ENCODE measurements at places on chromosomes 12 and 14.
A peak's percentile ranks its signal among the peaks of the same experiment; 100 is the strongest.

- no peak overlapping the region for H3K4me3 ChIP-seq
- H3K27me3 ChIP-seq = no peaks in the 10 kb centered on the region
- no peak overlapping the region for H3K27ac ChIP-seq
Observed at GRCh38 chr14:103400537-103400936, 15.3 kb downstream of the MARK3 start.

DNA sequence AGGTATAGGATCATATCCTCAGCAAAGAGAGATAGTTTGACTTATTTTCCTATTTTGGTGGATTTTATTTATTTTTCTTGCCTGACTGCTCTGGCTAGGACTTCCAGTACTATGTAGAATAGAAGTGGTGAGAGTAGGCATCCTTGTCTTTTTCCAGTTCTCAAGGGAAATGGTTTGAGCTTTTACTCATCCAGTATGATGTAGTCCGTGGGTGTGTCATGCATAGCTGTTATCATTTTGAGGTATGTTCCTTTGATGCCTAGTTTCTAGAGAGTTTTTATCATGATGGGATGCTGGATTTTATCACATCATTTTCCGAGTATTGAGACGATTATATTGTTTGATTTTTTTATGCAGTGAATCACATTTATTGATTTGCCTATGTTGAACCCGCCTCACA, 97.2 kb downstream of the MGAT4C start:
- DNase-seq = no peak
- no peak overlapping the region for H3K27ac ChIP-seq
- H3K27me3 ChIP-seq = no peaks in the 10 kb centered on the region
- H3K4me3 ChIP-seq = no peak overlapping the region
- H3K36me3 ChIP-seq = no peaks in the 10 kb centered on the region
- no peaks in the 10 kb centered on the region for H3K4me1 ChIP-seq

DNA sequence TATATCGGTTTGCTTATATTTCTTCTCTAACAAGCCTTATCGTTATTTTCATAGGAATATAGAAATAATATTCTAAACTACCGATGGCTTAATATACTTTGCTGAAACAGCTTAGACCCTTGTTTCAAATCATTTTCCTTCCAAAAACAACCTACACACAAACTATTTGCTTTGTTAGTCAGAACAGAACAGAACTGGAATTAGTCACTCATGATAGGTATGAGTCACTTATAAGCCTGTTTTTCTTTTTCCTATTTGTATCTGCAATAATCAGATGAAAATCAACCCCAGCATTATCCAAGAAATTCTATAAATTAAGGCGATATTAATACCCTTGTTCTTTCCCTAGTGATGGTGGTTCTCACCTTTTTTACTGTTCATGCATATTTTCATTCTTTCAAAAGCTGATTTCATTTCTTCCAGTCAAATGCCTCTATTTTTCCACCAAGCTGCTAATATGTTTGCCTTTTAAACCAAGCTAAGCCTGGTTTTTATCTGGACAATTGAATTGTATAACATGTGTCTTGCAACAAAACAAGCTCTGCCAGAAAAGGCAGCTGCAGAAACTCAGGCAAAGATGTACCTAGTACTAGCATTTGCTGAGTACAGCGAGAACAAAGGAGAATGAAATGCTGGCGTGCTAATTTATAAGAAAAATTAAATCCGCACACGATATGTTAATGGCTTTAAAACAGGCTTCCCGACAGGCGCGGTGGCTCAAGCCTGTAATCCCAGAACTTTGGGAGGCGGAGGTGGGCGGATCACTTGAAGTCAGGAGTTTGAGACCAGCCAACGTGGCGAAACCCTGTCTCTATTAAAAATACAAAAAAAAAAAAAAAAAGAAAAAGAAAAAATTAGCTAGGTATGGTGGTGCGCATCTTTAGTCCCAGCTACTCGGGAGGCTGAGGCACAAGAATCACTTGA, 1418.2 kb downstream of the AACS start:
- no peak overlapping the region for H3K27ac ChIP-seq
- peak; percentile 3 for DNase-seq
- H3K27me3 ChIP-seq = no peaks in the 10 kb centered on the region
- no peaks in the 10 kb centered on the region for H3K36me3 ChIP-seq
- peaks cover 5% of the 10 kb centered on the region for H3K4me1 ChIP-seq
- no peak overlapping the region for H3K4me3 ChIP-seq

DNA sequence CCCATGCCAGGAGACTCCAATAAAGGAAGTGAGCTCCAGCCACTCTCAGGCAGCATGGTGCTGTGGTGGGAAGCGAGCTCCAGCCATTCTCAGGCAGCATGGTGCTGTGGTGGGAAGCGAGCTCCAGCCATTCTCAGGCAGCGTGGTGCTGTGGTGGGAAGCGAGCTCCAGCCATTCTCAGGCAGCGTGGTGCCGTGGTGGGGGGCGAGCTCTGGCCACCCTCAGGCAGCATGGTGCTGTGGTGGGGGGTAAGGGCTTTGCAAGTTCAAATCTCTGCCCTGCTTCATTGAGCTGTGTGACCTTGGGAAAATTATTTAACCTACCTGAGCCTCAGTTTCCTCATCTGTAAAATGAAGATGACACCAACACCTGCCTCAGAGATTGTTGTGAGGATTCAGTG, 975.1 kb downstream of the BCL11B start:
- no peak overlapping the region for H3K4me3 ChIP-seq
- no peak overlapping the region for H3K27ac ChIP-seq
- no peak for DNase-seq
- H3K36me3 ChIP-seq = no peaks in the 10 kb centered on the region
- no peaks in the 10 kb centered on the region for H3K4me1 ChIP-seq

- H3K4me1 ChIP-seq = peaks cover 22% of the 10 kb centered on the region
- no peaks in the 10 kb centered on the region for H3K27me3 ChIP-seq
- DNase-seq = no peak
- H3K36me3 ChIP-seq = no peaks in the 10 kb centered on the region
Observed at GRCh38 chr12:119393677-119394076, 59.1 kb downstream of the CCDC60 start.

DNA sequence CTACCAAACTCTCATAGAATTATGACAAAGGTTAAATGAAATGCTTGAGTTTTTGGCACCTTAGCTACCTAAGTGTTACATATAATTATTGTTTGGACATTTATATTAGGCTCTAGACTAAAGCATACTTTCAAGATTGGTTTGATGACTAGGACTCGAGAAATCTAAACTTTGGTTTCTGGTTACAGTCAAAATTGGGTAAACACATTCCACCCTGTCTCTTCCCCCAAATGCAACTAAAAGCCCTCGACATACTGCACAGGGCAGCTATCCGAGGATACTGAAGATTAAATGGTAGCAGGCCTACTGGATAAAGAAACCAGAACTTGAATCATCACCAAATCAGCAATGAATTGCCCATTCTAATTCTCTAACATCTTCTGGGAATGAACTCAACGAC, 369.1 kb downstream of the PRKD1 start:
- H3K27ac ChIP-seq = no peak overlapping the region
- DNase-seq = no peak
- H3K36me3 ChIP-seq = no peaks in the 10 kb centered on the region
- no peaks in the 10 kb centered on the region for H3K27me3 ChIP-seq
